ENCODE measurements at places on chromosomes 13 and 19. TPM values are rescaled to one million over a fixed set of nuclear protein-coding genes. Genes with fewer than 3 reads are reported as not detected.

- H3K36me3 ChIP-seq, result no peaks in the 10 kb centered on the region
- no peaks in the 10 kb centered on the region for H3K27me3 ChIP-seq
- DNase-seq, result peak; percentile 16
- no peak overlapping the region for H3K27ac ChIP-seq
- no peak overlapping the region for H3K4me3 ChIP-seq
Measured at GRCh38 chr13:114155926-114156883, 22.9 kb upstream of the CFAP97D2 start.

Gene SSBP4
- 57.3 TPM for total RNA-seq

- H3K27me3 ChIP-seq, result peaks cover 7% of the 10 kb centered on the region
- H3K36me3 ChIP-seq, result no peaks in the 10 kb centered on the region
- no peak overlapping the region for H3K4me3 ChIP-seq
- H3K4me1 ChIP-seq, result no peaks in the 10 kb centered on the region
- DNase-seq, result peak; percentile 57
Measured at GRCh38 chr19:3782903-3783302, 3.3 kb downstream of the MATK start.

Gene FOXA3
- 1.6 TPM for total RNA-seq

Gene OVOL3
- not detected for total RNA-seq
